ENCODE measurements at places on chromosomes 5 and 9.
A peak's percentile ranks its signal among the peaks of the same experiment; 100 is the strongest.

DNA sequence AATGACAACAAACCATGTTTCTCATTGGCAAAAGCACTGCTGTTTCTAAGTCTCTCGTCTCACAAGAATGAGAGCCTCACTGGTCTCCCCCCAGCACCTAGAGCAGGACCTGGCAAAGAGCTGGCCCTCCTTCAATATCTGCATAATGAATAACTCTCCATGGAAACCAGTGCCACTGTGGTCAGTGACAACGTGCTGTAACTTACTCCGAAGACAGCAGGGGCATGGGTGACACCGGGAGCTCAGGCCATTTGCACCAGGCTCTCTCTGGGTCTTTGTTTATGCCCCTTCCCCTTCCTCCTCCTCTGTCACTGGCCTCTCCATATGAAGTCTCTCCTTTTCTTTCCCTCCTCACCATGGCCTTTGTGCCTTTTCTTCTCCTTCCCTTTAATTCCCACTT, 33.3 kb downstream of the TAS2R1 start:
- no peak for DNase-seq

DNA sequence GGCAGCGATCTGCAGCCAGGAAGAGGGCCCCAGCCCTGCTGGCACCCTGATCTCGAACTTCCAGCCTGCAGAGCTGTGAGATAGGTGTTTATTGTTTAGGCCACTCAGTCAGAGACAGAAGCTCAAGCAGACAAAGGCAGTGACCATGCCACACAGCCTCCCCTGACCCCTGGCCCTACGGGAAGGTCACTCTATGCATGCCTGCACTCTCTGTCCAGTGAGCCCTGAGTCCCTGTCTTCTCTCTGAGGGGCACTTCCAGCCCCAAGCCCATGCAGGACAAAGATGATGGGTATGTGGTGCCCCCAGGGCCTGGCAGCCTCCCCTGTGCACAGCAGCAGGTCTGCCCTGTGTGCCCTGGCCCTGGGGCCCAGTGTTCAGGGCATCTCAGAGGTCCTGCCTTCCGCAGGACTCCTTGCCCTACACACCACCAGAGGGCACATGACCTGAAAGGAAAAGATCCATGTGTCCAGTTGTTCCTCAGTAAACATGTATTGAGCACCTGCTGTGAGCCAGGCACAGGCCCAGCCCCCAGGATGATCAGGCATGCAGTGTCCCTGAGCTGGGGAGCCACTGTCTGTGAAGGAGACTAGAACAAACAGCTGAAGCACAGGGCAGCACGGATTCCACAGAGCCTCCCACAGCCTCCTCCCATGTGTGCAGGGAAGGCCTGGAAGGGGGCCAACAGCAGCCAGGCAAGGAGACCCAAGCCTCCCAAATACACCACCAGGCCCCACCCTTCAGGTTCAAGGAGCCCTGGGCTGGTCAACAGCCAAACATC, 109.3 kb downstream of the ATPSCKMT start:
- DNase-seq, result no peak

DNA sequence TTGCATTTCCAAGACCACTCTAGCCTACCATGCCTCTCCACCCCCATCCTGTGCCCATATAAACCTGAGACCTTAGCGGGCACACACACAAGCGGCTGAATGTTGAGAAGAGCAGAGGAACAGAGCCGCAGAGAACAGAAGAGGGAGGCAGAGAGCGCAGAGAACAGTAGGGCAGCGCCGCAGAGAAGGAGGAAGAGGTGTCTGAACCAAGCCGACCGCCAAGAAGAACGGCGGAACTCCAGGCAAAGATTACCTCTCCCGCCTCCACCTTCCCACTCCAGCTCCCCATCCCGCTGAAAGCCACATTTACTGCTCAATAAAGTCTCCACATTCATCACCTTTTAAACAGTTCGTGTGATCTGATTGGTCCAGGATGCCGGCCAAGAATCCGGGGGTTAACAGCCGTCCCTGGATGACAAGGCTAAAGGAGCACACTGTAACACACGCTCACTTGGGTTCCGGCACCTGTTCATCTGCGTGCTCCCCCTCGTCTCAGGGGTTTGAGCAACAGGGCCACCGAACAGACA, 33.2 kb downstream of the GRIN3A start:
- DNase-seq, result peak; percentile 14

DNA sequence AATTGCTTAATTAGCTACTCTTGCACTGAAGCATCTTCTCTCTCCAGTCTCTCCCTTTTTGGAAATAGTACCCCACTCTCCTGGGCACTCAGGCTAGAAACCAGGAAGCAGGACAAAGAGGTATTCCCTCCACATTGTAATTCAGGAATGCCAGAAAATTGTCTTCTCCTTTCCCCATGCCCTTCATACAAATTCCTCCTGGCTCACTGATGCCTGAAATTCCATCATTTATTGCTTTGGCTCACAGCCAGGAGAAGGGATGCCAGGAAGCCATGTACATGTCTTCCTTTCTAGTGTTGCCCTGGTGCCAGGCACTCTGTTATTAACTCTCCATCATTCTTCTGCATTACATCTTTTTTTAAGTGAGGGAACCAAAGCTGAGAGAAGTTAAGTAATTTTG, 716.5 kb upstream of the C9orf72 start:
- no peak for DNase-seq

DNA sequence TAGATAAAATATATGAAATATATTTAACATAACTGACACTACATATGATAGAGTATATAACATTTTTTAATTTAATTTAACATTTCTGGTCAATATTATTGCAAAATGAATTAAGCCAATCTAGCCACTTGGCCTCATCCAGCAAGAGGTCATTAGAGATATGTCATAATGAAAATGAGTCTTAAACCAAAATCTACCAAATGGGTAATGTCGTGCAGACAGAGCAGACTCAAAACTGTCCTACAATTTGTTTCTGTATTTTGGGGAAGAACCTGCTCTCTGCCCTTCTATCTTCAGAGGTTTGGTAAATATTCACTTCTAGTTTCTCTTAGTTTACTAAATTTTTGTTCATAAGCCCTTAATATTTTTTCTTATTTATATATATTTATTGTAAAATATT, 61.4 kb downstream of the ARHGEF28 start:
- DNase-seq, result no peak

- no peak for DNase-seq
Observed at GRCh38 chr5:92328584-92329259, 945.6 kb upstream of the ARRDC3 start.

DNA sequence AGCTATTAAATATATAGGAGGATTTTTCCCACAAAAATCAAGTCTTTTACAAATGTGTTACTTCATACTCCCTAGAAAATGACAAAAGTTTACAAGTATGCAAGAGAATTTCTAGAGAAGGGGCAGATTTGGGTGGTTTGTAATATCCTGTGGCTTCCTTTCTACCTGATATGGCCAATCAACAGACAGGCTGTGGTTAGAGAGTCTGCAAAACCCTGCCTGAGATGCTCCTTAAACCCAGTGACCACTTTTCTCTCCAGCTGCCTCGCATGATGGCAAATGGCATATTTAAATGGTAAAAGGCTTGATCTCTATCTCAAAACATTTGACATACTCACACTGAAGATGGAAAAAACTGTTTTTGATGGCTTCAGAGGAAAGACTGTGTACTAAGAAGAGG, 550.1 kb upstream of the ZNF462 start:
- no peak for DNase-seq

- no peak for DNase-seq
Observed at GRCh38 chr5:59095480-59095879, 512.6 kb downstream of the RAB3C start.

DNA sequence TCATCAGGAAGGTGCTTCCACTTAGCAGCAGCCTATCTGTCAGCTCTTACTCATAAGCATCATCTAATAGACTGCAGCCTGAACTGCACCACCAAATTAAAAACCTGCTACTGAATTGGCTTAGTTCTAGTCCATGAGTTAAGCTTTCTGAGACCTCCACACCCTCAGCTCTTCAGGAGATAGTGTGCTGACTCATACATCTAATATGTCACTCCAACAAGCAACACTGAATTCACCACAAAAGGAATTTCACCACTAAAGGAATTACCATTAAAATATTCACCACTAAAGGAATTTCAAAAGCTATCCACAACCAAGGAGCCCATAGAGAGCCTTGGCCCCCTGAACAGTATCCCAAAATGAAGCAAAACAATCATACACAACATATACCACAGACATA, 418.5 kb upstream of the RORB start:
- no peak for DNase-seq

DNA sequence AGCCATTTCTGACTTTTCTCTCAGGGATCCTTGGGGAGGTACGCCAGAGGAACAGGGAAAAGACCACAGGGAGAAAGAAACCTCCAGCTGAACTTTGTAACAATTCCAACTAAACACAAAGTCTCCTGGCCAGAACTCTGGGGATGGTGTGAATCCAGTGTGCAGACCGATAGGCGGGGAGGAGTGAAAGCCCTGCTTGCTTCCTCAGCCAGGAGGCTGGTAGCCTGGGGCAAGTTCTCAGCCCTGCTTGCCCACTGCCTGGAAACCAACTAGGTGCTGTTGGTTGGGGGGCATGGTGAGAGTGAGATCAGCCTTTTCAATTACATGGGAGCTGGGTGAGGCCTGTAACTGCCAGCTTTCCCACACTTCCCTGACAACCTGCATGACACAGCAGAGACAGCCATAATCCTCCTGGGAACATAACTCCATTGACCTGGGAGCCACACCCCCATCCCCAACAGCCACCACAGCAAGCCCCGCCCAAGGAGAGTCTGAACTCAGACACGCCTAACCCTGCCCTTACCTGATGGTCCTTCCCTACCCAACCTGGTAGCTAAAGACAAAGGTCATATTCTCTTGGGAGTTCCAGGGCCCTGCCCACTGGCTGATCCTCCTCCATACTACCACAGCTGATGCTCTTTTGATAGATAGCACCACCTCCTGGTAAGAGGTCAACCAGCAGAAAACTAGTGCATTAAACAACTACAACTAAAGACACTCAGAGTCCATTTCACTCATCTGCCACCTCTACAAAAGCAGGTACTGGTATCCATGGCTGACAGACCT, 100.1 kb upstream of the TNFAIP8 start:
- no peak for DNase-seq

DNA sequence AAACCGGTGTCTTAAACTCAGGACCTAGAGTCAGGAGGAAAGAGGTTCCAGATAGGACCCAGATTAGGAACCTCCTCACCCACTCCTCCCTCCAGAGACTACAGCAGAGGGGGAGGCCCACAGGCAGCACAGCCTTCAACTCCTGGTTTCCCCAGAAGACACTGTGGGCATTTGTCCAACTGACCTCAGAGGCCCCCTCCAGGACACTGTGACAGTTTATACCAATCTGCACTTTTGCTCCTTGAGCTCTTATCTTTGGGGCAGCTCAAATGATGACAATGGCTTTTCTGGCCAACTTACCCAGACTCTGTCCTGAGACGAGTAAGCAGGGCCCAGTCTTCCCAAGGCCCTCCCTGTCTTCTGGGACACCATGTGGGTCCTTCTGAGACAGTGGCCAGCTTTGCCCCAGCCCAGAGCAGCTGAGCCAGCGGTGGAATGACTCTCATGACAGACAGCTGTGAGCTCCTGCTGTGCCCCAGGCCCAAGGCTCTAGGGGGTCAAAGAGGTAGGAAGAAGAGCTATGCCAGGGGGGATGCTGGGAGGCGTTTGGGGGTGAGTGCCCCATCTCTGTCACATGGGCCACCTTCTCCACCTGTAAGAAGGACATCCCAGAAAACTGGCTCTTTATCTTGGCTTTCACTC, 14.3 kb downstream of the OR2V2 start:
- DNase-seq, result no peak

GRCh38 chr9:2634153-2634552, 12.6 kb downstream of the VLDLR start:
- DNase-seq, result no peak

- no peak for DNase-seq
Observed at GRCh38 chr5:150497274-150497988, 10.5 kb upstream of the NDST1 start.

- no peak for DNase-seq
Observed at GRCh38 chr9:15272377-15272928, 34.6 kb downstream of the TTC39B start.

GRCh38 chr5:146076455-146076854, 28.9 kb downstream of the PLAC8L1 start:
- DNase-seq, result no peak

GRCh38 chr5:132211787-132212186, 15.9 kb downstream of the P4HA2 start:
- DNase-seq, result no peak

DNA sequence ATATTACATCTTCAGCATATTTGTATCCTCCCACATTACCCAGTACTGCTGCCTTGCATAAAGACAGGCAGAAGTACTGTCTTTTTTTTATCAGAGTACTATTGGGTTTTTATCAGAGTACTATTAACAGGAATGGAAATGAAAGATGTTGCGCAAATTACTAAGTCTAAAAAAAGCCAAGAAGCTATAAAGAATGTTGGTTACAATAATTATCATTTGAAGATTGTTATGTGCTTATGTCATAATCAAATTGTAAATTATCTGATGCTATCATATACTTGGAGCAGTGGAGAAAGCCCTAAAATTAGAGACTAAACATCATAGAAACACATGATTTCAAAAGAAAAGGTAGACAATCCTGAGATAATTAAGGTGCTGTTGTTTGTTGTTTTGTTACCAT, 188.8 kb downstream of the CCDC192 start:
- DNase-seq, result no peak

DNA sequence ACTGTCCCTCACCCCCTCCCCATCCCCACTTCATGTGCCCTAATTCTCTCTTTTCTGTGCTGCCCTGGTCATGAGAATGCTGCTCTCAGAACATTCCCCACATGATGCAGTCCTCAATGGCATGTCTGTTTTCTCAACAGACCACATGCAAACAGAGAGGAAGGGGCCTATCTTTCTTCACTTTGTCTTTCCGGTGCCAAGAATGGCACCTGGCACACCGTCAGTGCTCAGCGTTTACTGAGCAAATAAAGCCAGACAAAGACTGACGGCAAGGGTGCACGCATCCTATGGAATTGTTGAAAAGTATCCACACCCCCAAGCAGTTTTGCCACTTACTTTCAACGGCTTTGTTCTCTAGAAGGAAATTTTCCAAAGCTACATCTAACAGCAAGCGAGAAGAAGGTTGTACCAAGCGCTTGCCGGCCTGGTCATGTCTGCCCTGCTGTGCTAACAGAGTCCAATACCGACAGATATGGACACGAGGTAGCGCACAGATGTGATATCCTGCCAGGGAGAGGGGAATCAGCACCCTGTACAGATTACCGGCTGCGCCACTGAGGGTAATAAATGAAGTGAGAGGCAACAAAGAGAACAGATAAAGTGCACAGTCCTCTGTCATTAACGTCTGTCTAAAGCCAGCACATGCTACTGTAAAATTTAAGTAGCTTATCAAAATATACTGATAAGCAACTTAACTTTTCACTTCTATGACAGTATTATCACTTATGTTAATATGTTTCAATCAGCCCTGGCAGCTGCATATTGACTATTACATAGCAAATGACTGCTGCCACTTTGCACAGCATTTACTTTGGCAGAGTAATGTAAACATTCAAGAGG, 251.7 kb downstream of the DENND1A start:
- DNase-seq, result no peak
